ENCODE measurements at places on chromosomes 1 and 21.
A peak's percentile ranks its signal among the peaks of the same experiment; 100 is the strongest.

DNA sequence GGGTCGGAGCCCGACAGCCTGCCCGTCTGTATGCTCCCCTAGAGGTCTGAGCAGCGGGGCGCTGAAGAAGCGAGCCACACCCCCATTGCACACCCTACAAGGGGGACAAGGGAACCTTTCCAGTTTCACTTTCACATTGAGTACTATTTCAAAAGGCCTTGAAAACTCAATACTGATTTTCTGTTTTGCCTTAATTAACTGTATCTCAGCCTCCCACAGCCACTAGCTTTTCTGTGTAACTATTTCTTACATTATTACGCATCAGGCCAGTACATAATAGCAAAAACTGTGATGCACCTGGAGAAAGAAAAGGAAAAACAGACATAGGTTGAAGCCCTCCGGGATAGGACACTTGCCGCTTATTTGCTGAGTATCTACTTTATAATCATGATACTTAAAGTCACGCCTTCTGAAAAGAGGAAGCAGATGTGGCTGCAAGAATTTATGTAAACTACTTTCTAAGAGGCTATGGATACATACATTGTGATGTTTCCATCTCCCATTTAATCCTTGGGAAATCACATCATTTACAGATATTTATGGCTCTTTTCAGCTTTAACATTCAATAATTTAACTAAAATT is 1719.5 kb downstream of the MRPL39 start:
- peak; percentile 26 for DNase-seq

- DNase-seq, result no peak
These were observed 41.3 kb upstream of the TACSTD2 start for GRCh38 chr1:58618303-58618702.

- DNase-seq, result no peak
These were observed 732.3 kb downstream of the NCAM2 start for GRCh38 chr21:21730512-21730911.

GRCh38 chr1:88228114-88228513 is 456.0 kb upstream of the PKN2 start:
- DNase-seq, result no peak

- no peak for DNase-seq
These were observed 3.0 kb upstream of the PGM1 start for GRCh38 chr1:63590166-63590560.

GRCh38 chr1:157992833-157993146 is 655 bp upstream of the KIRREL1 start:
- no peak for DNase-seq

DNA sequence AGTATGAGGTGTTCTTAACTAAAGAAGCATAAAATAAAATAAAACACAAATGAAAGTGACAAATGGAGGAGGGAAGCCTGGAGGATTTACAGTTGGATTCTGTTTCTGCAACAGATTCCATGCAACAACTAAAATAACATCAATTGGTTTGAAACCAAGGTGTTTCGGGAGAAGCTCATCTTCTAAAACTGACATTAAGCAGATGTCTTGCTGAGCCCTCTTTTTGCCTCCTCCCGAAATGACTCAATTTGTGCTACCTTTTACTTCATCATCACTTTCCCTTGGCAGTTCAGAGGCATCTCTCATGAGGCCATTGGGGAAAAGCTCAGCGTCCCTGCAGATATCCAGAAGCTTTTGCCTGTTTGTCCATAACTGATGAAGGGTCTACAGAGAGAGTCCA is 121.6 kb upstream of the ADAR start:
- DNase-seq, result no peak

- no peak for DNase-seq
These were observed 54.4 kb downstream of the COL18A1 start for GRCh38 chr21:45459171-45460010.

DNA sequence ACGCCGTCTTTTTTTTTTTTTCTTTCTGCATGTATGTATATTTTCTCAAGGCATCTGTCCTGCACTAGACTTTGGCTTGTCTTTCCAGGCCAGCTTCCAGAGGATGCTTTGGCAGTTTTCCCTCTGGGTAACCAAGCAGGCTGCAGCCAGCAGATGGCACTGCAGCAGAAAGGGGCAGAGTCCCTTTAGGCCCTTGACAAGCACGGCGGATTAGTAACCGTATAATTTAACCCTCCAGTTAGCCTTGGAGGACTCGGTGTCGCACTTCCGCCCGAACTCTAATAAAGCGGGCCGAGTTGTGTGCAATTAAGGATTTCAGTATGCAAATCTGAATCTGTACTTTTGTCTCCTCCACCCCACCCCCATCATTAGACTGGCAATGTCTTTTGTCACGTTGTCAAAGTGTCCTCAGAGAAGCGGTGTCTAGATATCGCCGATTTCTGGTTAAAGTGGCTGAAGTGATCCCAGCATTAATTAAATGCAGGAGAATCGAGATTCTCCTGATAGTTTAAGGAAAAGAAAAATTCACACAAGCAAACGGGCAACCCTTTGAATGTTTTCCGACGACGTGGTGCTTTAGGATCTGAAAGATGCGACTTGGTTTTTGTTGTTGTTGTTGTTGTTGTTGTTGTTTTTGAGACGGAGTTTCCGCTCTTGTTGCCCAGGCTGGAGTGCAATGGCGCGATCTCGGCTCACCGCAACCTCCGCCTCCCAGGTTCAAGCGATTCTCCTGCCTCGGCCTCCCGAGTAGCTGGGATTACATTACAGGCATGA is 1.1 kb upstream of the TMEM167B start:
- DNase-seq, result peak; percentile 21

- no peak for DNase-seq
These were observed 358.9 kb downstream of the RPS6KC1 start for GRCh38 chr1:213409971-213410370.

DNA sequence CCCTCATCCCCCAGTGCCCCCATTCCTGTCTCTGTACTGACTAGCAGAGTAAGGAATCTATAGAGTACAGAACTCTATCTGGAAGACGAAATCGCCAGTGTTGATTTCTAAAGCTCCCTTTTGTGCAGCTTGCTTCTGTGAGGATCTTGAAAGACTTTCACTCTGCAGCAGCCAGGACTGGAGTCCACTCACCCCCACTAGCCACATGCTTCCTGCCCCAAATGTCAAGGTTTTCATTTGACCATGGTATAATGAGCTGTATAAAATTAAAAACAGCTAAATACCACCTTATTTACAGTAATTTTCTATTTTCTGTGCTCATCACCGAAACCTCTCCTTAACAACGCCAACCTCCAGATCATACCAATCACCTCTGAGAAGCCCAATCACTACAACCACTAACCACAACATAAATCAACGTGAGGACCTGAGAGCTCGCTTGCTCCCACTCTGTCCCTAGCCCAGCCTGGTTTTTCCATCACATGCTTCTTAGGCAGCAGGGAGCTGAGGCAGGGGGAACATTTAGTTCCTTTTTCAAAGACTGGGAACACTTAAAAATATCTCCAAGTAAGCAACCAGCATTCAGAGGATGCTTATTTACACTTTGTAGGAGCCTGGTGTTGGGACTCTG is 56.1 kb upstream of the IRF2BP2 start:
- no peak for DNase-seq

DNA sequence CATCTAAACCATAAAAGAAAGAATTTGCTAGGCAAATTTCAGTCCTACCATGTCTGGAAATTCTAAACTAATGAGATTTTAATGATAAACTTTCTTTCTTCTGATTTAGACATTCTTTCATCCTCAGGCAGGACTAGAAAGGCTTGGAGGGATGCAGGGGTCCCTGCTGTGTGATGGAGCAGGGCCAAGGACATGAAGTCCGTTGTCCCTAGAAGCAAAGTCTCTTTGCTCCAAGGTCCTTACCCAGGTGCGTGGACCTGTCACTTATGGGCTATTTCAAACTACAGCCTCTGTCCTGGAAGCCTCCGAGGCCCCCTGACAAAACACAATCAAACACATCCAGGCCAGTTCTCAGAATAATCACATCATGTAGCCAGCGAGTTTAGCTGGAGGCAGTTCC is 26.6 kb downstream of the URB1 start:
- DNase-seq, result no peak

- DNase-seq, result no peak
These were observed 49.7 kb downstream of the PROX1 start for GRCh38 chr1:214037468-214037867.

GRCh38 chr21:41725421-41726031 is 41.3 kb downstream of the RIPK4 start:
- DNase-seq, result no peak

DNA sequence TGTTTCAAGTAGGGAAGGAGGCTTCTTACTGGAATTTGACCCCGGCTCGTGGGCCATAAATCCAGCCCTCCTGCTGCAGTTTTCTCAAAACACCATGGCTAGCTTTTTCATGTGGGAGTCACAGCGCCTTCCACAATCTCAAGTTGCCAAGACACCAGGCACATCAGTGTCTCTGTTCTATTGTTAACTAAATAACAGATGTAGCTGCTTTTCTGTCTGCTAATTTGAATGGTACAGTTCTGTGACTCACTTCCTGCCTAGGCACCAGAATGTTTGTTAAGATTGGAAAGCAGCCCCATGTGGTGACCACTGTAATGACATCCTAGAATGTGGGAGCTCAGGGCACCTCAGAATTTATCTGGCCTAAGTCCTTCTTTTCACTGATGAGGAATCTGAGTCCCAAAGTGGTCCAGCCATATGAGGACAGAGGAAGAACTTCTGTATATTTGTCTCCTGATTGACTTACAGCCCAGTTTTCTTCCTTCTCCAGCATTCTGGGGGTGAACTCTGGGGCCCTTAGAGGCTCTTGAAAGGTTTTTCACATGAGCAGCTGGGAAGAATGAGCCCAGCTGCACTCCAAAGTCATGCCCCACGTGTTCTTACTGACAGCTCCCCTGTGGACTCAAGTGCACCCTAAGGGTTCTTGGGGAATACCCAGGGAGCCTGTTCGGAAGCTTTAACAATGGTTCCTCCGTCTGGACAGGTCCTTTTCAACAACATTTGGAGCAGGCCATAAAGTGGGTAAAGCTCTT is 27.5 kb downstream of the TRIM45 start:
- DNase-seq, result peak; percentile 26
